ENCODE measurements at places on chromosomes 3 and 15. TPM values are rescaled to one million over a fixed set of nuclear protein-coding genes. Genes with fewer than 3 reads are reported as not detected.

The PML gene
- total RNA-seq: 82.9 TPM

The SLC22A13 gene
- total RNA-seq: 0.16 TPM

The HYAL1 gene
- 47.5 TPM for total RNA-seq

The SQOR gene
- 67.5 TPM for total RNA-seq

The ATP2C1 gene
- total RNA-seq: 102 TPM

The MESP2 gene
- 0.47 TPM for total RNA-seq

The SLC6A11 gene
- total RNA-seq: 0.38 TPM

The CNTN6 gene
- 0.25 TPM for total RNA-seq

The CEMIP gene
- 0.57 TPM for total RNA-seq

The RAD18 gene
- total RNA-seq: 8.0 TPM

The IFT80 gene
- total RNA-seq: 36.6 TPM

The PIGZ gene
- 3.5 TPM for total RNA-seq

The OR5K2 gene
- total RNA-seq: not detected

The P2RY13 gene
- total RNA-seq: 2.5 TPM
